ENCODE measurements at places on chromosomes 12 and 14.

- peaks cover 24% of the 10 kb centered on the region for H3K4me1 ChIP-seq
- H3K27ac ChIP-seq = no peak overlapping the region
- no peaks in the 10 kb centered on the region for H3K27me3 ChIP-seq
- H3K4me3 ChIP-seq = no peak overlapping the region
- H3K36me3 ChIP-seq = no peaks in the 10 kb centered on the region
Measured at GRCh38 chr14:93200553-93200952, 6.3 kb downstream of the GON7 start.

GRCh38 chr14:59254146-59254910 is 65.9 kb downstream of the DAAM1 start:
- no peak overlapping the region for H3K4me3 ChIP-seq
- H3K36me3 ChIP-seq = no peaks in the 10 kb centered on the region
- no peaks in the 10 kb centered on the region for H3K27me3 ChIP-seq

- H3K27me3 ChIP-seq = no peaks in the 10 kb centered on the region
- no peak overlapping the region for H3K4me3 ChIP-seq
- H3K27ac ChIP-seq = no peak overlapping the region
- DNase-seq = no peak
Measured at GRCh38 chr12:79114896-79115295, 250.3 kb downstream of the SYT1 start.

- peaks cover 3% of the 10 kb centered on the region for H3K4me1 ChIP-seq
- no peak for DNase-seq
- no peaks in the 10 kb centered on the region for H3K27me3 ChIP-seq
Measured at GRCh38 chr12:14714437-14714836, 18.0 kb upstream of the GUCY2C start.

- no peaks in the 10 kb centered on the region for H3K4me1 ChIP-seq
- H3K27me3 ChIP-seq = no peaks in the 10 kb centered on the region
- no peak for DNase-seq
- no peaks in the 10 kb centered on the region for H3K36me3 ChIP-seq
Measured at GRCh38 chr14:77482422-77482821, 16.2 kb downstream of the ISM2 start.

- no peak for DNase-seq
- H3K36me3 ChIP-seq = no peaks in the 10 kb centered on the region
- no peak overlapping the region for H3K4me3 ChIP-seq
- no peak overlapping the region for H3K27ac ChIP-seq
- H3K4me1 ChIP-seq = no peaks in the 10 kb centered on the region
- H3K27me3 ChIP-seq = no peaks in the 10 kb centered on the region
Measured at GRCh38 chr12:93514853-93515252, 47.5 kb downstream of the MRPL42 start.

Data from spleen (tissue), 13 donors.